Foreskin keratinocyte (primary cell): ENCODE measurements at places on chromosomes 2 and 18.
A peak's percentile ranks its signal among the peaks of the same experiment; 100 is the strongest.

- no peak for DNase-seq
Observed at GRCh38 chr2:74179063-74179865, 585 bp upstream of the MOB1A start.

DNA sequence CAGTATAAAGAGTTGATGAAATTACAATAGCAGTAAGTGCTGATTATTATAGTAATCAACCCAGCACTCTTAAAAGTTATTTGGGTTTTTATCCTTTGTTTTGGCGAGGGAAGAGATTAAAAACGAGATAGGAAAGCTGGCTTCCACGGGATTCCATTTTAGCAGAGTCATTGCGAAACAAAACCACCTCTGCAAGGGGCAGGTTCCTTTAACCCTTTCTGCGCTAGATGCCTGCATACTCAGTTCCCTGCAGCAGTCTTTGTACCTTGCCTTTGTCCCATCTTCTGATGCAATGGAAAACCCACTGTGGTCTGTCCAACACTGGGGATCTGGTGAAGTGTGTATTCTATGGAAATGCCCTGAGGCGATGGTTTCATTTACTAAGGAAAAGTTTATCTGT lies 2.7 kb downstream of the YPEL5 start:
- DNase-seq, result no peak

GRCh38 chr2:79619976-79620375 lies 107.1 kb downstream of the CTNNA2 start:
- DNase-seq, result no peak

GRCh38 chr2:231909631-231910030 lies 16.6 kb downstream of the NPPC start:
- DNase-seq, result no peak

DNA sequence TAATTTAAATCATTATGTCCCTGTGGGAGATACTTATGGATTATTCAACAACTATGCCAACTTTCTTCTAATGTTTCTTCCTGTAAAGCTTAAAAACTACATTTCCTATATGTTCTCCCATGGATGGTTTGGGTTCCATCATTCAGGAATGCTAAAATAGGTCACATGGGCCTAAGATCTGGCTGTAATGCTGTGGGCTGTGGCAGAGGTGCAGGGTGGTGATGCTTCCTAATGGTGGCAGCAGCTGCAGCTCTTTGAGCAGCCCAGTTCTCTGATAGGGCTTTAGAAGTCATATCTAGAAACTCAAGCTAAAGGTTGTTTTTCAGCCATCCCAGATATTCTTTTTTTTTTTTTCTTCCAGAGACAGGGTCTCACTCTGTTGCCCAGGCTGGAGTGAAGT lies 266.1 kb downstream of the ZNF385B start:
- peak; percentile 23 for DNase-seq

- DNase-seq, result peak; percentile 45
Observed at GRCh38 chr18:72544092-72544886, at the start of gene CBLN2. Gene CBLN2 (minus strand): TSS chr18:72544342. CDS start chr18:72542160, 2,182 bp downstream.

DNA sequence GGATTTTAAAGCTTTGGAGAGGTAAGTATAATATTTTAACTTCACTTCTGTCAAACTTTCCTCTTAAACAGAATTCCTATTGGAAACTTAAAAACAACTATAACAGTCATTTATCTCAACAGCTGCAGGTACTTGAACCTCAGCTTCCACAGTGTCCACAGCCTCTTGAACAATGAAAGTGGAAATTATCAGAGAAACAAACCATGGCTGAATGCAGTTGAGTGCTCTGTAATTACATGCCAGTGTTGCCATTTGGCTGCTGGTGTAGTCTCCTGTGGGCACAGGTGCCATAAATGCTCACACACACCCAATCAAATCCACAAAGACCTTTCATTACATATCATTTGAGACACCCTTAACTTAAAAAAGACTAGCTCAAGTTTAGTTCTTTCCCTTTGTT lies 125.1 kb downstream of the CPS1 start:
- no peak for DNase-seq

DNA sequence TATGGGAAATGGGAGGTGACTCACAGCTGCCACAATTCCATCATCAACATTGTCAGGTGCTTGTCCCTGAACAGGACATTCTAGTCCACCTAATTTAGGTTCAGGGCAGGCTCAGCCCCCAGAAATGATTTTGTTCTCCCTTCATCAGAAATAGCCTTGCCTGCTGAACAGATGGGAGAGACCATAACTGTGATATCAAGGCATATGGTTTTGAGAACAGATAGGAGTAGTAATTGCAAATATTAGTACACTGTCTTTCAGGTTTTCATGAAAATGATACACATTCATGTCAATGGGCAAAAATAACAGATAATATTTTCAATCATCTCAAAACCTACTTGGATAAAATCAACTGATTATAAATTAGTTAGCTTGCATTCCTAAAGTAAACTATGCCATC lies 316.5 kb downstream of the MBD2 start:
- no peak for DNase-seq

DNA sequence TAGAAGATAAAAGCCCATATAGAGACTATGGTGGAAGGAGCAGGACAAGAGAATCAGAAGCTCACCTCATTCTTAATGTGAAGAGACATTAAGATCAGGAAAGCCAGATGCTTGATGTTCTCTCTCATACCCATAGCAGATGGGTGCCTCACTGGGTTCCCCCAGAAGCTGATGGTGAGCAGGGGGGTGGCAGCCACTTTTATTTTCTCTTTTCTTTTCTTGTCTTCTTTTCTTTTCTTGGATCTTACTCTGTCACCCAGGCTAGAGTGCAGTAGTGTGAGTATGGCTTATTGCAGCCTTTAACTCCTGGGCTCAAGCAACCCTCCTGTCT lies 14.8 kb upstream of the CXCR4 start:
- no peak for DNase-seq

DNA sequence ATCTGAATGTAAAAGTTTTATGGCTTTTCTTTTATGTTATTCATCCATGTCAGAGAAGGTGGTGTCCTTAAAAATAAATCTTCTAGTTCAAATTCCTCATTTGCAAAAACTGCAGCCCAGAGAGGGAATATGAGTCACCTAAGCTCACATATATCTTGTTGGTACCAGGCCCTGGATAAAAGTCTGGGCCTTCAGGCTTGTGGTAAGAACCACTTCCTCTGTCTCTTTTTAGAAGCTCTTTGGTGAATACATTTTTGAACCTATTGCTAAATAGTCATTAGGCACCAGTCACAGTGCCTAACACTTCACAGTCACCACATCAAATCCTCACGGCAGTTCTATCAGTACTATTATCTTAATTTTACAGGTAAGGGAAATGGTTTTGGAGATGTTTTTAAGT lies 199.2 kb downstream of the KCNS3 start:
- DNase-seq, result peak; percentile 74

- no peak for DNase-seq
Observed at GRCh38 chr2:14401873-14402272, 230.6 kb upstream of the LRATD1 start.

GRCh38 chr2:278927-279320 lies 9.0 kb downstream of the ALKAL2 start:
- no peak for DNase-seq

- peak; percentile 43 for DNase-seq
Observed at GRCh38 chr2:15638720-15639119, 47.1 kb downstream of the DDX1 start.

DNA sequence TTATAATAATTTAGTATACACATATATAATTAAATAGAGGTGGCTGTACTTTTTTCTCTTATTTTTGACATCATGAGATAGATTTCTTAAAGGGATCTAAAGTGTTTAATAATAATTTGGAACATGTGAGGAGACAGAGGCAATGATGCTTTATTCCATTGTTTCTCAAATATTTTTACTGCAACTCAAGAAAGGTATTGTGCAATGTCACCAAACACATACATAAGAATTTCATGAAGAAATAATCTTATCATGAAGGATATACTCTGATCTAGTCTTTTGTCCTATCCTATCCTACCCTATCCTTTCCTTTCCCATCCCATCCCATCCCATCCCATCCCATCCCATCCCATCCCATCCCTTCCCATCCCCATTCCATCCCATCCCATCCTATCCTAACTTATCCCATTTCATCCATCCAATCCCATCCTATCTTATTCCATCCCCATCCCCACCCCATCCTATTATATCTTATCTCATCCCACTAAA lies 232.1 kb upstream of the SMIM21 start:
- no peak for DNase-seq

GRCh38 chr18:36828157-36828629 lies 609 bp downstream of the TPGS2 start:
- DNase-seq, result peak; percentile 34

GRCh38 chr2:112482309-112483041 lies 519 bp downstream of the TTL start:
- DNase-seq, result no peak

DNA sequence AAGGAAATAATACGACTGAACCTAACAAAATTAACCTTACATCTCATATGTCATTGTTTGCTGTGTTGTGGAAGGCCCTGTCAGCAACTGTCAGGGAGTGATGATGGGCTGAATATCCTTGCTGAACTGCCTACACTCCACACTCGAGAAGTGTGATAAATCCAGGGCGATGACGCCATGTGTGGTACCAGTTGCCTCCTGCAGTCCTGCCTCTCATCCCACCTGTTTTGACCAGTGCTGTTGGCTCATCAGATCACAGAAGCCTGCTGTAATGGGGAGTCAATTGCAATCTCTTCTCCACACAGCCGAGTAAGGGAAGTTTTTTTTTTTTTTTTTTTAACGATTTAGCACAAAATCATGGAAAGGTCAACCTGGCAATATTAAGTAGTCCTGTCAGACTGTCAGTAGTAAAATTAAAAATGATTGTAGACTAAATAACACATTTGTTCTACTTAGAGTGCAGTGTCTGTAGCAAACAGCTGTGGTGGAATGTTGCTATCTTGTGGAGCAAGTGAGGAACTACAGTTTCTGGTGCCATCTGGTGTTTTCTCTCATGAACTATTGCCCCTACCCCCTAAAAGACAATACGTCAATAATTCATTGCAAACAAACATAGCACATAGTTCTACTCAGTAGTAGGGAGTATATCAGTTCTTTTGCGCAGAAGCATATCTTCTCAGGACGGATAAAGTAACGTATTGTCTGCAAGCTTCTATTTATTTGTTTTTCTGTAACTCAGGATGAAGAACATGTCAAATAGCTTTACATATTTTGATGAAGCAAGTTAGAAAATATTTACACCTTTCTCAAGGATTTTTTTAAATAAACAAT lies 347.6 kb downstream of the CTNNA2 start:
- no peak for DNase-seq

DNA sequence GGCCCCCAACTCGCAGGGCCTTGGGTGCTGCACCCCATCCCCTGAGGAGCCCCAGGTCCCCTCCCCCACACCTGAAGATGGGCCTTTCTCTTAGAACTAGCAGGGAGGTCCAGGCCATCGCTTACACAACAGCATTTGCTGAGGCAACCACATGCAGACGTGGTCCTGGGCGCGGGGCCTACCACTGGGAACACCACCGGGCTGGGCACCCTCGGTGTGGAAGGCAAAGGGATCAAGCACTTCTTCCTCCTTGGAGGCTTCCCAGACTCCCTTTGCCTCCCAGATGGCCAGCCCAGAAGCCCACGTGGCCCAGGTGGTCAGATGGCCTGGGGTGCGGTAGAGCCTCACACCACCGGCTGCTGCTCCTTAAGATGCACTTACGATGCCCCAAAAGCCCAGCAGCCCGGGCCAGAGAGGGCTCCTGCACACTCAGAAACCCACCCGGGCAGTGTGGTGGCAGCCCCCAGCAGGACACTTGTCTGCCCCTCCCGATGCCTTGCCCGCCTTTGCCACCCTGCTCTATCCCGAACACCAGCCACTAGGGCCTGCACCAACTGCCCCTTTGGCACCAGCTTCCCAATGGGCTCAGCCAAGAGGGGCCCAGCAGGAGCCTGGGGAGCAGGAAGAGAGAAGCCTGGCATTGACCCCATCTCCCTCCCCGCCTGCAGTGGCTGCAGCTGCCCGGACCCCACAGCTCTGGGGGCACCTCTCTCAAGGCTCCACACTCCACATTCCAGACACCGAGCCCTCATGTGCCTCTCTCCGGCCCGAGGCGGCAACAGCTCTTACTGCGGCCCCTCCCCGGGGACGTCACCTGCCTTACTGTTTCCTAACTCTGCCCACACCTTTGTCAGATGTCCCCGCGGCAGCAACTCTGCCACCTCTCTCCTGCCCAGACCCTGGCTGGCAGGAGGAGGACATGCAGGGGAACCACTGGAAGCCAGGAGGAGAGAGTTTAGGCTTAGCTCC lies 13.9 kb upstream of the MLPH start:
- no peak for DNase-seq
